ENCODE measurements at places on chromosomes 7 and 10.

- DNase-seq: no peak
Measured at GRCh38 chr10:32501906-32502305, 56.0 kb downstream of the CCDC7 start.

DNA sequence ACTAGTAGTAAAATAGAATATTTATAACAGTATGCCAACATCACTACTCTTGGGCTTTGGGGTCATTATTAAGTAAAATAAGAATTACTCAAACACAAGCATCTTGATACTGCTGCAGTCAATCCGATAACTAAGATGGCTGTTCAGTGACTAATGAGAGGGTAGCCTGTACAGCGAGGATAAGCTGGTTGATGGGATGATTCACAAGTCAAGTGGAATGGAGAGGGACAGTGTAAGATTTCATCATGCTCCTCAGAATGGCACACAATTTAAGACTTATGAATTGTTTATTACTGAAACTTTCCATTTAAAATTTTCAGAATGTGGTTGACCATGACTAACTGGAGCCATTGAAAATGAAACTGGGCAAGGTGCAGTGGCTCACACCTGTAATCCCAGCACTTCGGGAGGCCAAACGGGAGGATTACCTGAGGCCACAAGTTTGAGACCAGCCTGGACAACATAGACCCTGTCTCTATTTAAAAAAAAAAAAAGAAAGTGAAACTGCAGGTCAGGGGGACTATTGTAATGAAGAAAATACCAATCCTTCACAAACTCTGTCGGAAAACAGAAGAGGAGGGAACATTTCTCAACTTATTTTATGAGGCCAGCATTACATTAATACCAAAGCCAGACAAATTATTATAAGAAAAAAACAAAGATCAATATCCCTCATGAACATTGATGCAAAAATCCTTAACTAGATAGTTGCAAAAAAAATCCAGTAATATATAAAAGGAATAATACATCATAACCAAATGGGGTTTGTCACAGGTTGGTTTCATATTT lies 11.2 kb downstream of the AVL9 start:
- no peak for DNase-seq

GRCh38 chr10:16570731-16571130 lies 49.1 kb upstream of the C1QL3 start:
- DNase-seq: no peak

GRCh38 chr10:102669206-102670064 lies 25.2 kb downstream of the TRIM8 start:
- peak; percentile 2 for DNase-seq

DNA sequence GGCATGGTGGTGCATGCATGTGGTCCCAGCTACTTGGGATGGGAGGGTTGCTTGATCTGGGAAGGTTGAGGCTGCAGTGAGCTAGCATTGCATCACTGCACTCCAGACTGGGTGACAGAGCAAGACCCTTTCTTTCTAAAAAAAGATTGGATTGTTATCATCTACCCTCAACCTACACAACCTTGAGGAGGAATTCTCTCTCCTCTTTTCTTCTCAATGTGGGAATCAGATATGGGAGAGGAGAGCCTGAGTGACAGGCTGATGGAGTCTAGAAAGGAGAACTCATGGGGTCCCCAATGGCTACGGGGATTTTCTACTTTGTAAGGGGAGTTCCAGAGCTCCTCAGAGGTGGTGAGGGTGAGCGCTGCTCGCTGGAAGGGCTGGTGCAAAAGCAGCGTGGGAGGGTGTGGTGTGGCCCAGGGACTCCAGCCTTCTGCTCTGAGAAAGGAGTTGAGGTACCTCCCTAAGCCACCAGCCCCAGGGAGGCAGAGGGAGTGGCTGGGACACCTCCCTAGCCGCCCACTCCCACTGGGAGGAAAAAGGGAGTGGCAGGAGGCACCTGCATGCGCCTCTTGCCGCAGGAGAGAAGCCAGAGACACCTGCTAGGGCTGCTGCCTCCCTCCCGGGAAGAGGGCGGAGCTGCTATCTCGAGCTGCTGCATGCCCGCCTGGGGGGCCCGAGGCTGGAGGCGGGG lies 48.4 kb downstream of the GATA3 start:
- DNase-seq: no peak

DNA sequence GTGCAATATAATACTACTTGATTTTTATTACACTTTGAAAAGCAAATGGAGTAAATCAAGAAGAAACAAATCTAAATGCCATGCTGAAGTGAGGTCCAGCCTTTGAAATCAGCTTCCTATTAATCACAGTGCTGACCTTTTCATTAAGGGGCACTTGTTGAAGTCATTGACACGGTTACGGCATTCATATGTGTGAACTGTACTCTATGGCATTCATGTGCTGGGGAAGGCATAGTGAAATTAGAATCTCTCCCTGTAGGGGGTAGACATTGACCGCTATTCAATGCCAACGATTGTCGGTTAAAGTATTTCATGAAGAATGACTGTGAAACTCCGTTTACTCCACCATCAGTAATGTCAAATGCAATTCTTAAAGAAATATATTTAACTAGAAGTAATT lies 296.1 kb upstream of the SEMA3A start:
- DNase-seq: no peak

DNA sequence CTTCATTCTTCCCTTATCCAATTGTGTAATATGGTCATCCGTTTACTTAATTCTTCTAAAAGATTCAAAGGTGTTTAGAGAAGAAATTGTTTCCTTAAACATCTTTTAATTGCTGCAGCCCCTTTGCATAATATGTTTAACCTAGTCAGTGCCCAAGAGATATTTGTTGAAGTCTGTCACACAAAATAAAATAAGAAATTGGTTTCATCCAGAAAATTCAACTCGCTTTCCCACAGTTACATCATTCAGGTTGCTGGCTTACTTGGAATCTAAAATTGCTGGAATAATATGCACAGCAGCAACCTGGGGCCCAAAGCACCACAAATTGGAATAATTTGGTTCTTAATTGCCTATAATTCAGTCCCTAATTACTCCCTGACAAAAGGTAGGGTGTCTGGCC lies 155.1 kb upstream of the ETV1 start:
- no peak for DNase-seq

- DNase-seq: no peak
Measured at GRCh38 chr10:76024460-76025123, 593.2 kb downstream of the LRMDA start.

- no peak for DNase-seq
Measured at GRCh38 chr7:15219758-15220157, 317.2 kb upstream of the DGKB start.

DNA sequence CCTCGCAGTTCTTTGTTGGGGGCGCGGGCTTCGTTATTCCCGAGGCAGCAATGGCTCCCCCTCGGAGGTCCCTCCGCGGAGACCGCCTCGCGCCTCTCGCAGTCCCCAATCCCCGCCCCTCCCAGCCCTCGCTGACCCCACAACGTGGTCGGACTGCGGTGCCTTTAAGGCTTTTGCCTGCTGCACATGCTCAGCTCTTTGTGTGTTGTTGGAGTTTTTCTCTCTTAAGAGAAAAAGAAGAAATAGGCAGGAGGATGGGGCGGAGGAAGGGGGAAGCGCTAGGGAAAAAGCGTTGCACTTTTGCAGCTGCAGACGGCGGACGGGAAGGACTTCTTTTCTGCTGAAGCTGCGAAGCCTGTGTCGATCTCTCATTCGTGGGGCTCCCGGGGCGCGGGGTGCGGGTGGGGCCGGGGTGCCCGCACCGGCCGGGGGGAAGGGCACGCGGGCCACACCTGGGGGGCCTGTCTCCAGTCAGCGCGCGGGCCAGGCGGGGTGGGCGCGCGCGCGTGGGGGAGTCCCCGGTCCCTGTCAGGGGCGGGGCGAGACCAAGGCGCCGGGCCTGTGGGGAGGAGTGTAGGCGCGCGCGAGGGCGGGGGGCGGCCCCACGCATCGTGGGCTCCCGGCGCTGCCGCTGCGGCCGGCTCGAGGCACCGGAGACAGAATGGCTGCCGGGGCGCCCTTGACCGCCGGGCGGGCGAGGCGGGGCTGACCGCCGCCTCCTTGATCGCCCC lies 445 bp upstream of the ATRNL1 start:
- no peak for DNase-seq

GRCh38 chr7:92826258-92826938 lies 10.0 kb downstream of the CDK6 start:
- no peak for DNase-seq

GRCh38 chr7:101123703-101124068 lies 3.2 kb upstream of the SERPINE1 start:
- DNase-seq: no peak

- peak; percentile 30 for DNase-seq
Measured at GRCh38 chr7:44977959-44978335, 868 bp downstream of the MYO1G start.

DNA sequence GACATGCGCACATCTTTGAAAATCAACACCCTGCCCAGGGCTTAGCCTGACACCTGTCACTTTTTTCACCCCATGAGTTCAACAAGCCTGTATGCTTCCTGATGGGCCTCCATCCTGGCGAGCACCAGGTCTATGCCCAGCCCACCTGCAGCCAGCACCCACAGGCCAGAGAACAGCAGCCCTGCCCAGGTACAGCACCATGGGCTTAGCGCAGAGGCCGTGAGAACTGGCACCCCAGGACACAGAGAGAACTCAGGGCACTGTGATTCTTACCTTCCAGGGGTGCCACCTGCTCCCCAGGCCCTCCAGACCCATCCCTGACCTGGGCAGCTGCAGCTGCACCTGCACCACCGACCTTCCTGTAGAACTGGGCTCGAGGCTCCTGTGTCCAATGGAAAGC lies 536.6 kb downstream of the TCERG1L start:
- DNase-seq: no peak

DNA sequence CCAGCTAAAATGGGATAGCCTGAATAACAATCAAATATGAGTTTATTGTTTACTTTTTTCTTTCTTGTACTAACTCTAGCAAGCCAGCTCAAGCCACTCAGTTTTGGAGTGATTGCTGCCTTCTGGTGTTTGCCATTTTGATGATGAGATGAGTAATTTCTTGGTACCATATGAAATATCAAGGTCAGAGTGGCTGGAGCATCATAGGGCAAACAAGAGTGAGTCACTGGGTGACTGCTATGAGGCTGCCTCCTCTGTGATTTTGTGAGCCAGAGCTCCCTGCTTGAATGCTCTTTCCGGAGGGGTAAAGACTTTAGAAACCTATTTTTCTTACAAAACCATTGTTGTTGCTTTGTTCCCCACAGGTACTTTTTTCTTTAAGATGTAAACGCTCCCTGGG lies 295.6 kb downstream of the PRKG1 start:
- DNase-seq: no peak

GRCh38 chr10:97356318-97356914 lies 21.9 kb upstream of the FRAT2 start:
- DNase-seq: peak; percentile 28

All from AML-193 (cell line).